ENCODE measurements at places on chromosomes 3 and 15.

DNA sequence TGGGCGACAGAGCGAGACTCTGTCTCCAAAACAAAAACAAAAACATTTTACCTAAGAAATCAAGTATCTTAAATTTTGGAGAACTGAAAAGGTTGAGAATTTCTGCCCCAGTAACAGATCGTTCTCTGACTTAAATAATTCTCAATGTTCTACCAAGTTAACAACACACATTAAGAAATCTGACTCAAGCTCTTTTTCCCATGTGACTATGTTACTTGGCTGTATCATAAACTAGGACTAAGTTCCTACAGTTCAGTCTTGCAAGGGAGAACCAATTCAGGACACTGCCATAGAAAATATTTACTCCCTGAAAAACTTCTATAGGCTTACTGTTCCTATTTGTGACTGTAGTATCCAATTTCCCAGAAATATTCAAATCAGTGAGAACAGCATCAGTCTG, 20.9 kb upstream of the USF3 start:
- DNase-seq = no peak

GRCh38 chr3:58357402-58357801, 24.7 kb downstream of the PXK start:
- no peak for DNase-seq

DNA sequence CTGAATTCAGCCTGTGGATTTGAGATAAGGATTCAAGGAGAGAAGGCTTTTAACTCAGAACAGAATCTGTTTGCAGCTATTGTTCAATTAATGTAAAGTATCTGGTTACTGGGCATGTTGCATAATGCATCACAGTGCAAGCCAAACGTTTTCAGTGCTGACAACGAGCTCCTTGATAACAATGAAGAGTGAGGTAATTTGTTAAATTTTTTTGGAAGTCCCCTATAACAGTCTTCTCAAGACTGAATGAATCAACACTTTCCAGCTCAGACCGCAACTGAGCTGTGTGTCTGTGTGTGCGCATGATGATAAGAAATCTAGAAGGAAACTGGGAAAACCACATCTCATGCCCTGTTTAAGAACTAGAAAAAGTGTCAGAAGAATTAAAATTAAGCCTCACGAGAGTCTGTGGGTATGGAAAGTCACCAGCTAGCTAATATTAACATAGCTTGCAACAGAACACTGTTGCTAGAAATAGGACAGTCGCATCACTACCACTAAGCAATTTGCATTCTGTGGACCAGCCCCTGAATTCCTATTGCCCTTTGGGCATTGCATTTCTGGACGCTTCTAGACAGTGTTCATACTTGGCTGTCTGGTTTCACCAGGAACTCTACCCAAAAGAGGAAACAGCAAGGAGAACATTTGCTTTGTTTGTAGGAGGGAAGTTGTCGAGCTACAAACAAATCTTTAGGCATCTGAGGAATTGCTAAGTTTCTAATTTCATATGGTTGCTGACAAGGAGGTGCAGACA, 43.7 kb upstream of the ATP2C1 start:
- DNase-seq = peak; percentile 53

- DNase-seq = no peak
Measured at GRCh38 chr3:133717424-133717823, 28.8 kb upstream of the TF start.

DNA sequence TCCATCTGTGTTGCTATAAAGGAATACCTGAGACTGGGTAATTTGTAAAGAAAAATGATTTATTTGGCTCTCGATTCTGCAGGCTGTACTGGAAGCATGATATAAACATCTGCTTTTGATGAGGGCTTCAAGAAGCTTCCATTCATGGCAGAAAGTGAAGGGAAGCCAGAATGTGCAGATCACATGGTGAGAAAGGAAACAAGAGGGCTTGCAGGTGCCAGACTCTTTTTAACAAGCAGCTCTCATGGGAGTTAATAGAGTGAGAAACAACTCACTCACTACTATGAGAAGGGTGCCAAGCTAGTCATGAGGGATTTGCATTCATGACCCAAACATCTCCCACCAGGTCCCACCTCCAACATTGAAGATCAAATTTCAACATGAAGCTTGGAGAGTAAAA, 247.2 kb downstream of the ZIC4 start:
- DNase-seq = no peak

GRCh38 chr3:23665741-23666140, 140.0 kb upstream of the UBE2E1 start:
- no peak for DNase-seq

- no peak for DNase-seq
Measured at GRCh38 chr3:188567478-188568195, 413.7 kb downstream of the LPP start.

GRCh38 chr3:106345353-106346027, 476.7 kb upstream of the CBLB start:
- no peak for DNase-seq

DNA sequence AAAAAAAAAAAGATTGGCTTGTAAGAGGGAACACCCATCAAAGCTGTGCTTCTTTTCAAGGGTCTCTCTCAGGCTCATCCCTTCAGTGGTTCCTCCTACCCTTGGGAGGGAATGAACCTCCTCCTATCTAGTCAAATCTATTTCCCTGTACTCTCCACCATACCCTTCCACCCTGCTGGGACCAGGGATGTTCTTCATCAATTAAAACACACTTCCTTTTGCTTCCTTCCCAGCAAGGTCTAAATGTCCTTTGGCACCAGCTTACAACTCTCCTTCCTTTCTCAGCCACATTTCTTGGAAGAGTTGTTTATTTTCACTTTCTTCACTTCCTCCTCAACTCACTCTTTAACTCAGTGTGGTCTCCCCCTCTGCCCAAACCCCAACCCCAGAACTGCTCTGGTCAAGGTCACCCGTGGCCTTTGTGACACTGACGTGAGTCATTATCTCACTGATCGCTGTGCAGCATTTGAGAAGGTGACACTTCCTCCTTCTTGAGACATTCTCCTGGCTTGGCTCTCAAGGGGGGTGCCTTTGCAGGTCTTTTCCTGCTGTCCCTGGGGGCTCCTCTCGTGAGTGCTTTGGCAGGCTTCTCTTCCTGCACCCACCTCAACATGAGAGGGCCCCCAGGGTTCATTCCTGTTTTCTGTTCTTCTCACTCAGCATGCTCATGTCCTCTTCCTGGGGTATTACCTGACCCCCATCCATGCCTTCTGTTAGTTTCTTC, 210.5 kb upstream of the TLE3 start:
- no peak for DNase-seq

GRCh38 chr15:80114114-80114513, 38.7 kb upstream of the FAH start:
- no peak for DNase-seq

GRCh38 chr3:128071771-128072453, 19.7 kb downstream of the SEC61A1 start:
- no peak for DNase-seq

DNA sequence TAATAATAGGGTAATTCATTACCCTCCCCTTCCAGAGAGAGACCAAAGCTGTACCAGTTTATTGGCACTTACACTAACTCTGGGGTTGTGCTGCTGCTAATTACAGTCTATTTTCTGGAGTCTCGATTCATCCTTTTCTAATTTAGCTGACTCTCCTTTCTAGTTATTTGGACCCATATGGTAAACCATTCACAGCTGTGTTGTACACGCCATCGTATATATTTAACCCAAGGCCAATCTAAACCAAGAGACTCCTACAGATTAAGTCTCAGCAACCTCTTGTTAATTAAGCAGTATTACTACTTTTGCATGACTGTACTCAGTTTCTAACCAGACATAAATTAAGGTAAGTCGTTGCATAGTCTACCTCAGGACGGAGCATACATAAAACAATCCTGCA, 22.5 kb downstream of the ANXA2 start:
- DNase-seq = no peak

DNA sequence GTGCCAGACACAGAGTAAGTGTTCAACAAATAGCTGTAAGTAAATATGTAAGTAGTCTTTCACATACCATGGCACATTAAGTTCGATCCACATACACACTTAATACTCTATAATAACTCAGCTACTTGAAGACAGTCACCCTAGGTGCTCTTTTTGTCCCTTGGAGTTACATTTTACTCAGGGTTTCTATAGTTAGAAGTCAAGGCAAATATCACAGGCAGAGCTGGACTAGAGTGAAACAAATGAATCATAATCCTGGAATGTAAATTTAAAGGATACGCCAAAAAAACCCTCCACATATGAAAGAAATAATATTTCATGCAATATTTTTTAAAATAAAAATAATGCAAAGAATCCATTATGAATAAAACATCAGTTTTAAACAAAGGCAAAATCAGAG, 461.8 kb downstream of the MAGI1 start:
- DNase-seq = no peak

DNA sequence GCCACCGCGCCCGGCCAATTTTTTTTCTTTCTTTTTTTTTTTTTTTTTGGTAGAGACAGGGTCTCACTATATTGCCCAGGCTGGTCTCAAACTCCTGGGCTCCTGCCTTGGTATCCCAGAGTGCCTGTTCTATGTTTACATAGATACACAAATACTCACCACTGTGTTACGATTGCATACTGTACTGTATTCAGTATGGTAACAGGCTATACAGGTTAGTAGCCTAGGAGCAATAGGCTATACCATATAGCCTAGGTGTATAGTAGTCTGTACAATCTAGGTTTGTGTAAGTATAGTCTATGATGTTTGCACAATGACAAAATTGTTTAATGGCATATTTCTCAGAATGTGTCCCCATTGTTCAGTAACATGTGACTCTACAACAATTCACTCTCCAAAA, 26.6 kb downstream of the CSTA start:
- DNase-seq = no peak

DNA sequence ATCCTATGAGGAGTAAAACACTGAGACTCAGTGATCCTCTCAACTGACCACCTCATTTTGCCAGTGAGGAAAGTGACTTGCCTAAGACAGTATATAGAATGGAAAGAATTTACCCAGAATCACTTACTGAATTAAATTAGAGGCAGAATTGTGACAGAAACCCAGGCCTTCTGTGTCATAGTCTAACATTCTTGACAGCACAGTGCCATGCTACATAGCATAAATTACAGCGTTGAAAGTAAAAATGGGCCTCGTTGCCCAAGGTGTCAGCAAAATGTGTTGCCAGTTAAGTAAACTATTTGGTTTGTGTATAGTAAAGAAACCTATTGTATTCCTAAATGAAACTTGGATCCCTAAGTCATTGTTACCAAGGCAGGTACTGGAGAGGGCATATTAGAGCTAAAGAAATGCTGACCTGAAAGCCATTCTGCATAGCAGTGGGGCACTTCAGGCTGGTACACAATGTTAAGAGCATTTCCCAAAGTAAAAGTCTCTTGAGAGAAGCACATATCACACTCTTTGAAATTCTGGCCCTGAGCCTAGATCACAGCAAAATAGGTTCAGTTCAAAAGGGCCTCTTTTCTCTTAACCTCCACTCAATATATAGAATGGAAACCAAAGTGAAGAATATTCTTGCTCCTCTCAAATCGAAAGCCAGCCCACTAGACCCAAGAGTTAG, 53.8 kb downstream of the HMG20A start:
- DNase-seq = peak; percentile 44

- DNase-seq = peak; percentile 28
Measured at GRCh38 chr15:85485956-85486567, 105.7 kb downstream of the AKAP13 start.

DNA sequence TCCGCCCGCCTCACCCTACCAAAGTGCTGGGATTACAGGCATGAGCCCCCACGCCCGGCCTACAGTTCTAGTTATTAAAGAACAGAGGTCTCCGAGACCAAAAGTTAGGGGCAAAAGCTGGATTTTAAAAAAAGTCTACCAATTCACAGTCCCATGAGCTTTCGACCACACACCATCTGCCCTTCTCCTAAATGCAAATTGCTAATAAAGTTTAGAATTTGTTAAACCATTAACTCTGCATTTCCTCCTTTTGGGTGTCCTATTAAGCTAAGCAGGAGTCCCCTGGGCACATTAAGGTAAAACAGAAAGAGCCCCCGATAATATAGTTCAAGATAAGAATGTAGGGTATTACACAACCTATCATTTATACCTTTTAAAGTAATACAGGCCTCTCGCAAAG, 322.7 kb downstream of the FOXP1 start:
- no peak for DNase-seq

GRCh38 chr15:95394186-95395067, 936.1 kb upstream of the NR2F2 start:
- DNase-seq = no peak

GRCh38 chr3:178318941-178319816, 217.1 kb upstream of the KCNMB2 start:
- DNase-seq = no peak

GRCh38 chr3:123202451-123202850, 708 bp downstream of the SEC22A start:
- no peak for DNase-seq

DNA sequence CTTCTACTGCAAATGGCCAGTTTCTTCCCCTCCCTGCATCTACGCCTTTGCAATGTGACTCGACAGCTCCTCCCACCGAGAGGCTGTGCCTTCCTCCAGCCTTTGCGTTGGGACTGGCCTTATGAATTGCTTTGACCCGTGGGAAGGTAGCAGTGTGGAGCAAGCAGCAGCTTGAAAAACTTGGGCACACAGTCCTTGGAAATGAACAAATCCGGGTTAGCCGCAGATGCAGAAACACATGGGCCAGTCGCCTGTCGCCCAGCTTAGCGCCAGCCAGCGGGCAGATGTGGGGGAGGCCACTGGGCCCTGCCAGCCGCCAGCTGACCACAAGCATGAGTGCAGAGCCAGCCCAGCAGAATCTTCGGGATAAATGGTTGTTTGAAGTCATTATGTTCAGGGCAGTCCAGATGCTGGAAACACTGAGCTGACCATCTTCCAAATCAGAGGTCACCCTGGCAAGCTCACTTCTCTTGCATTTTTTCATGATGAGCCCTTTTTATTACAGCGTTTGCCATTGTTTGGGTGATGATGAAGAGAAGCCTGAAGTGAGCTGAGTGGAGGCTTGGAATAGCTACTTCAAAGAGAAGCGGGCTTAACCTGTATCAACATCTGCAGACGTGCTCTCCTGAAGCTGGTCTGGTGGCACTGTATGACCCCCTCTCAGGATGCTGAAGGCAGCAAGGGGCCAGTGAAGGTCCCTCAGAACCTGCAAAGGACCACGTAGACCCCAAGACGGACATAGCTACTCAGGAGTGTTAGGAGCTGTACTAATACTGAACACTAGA, 9.8 kb downstream of the SELENOS start:
- no peak for DNase-seq

DNA sequence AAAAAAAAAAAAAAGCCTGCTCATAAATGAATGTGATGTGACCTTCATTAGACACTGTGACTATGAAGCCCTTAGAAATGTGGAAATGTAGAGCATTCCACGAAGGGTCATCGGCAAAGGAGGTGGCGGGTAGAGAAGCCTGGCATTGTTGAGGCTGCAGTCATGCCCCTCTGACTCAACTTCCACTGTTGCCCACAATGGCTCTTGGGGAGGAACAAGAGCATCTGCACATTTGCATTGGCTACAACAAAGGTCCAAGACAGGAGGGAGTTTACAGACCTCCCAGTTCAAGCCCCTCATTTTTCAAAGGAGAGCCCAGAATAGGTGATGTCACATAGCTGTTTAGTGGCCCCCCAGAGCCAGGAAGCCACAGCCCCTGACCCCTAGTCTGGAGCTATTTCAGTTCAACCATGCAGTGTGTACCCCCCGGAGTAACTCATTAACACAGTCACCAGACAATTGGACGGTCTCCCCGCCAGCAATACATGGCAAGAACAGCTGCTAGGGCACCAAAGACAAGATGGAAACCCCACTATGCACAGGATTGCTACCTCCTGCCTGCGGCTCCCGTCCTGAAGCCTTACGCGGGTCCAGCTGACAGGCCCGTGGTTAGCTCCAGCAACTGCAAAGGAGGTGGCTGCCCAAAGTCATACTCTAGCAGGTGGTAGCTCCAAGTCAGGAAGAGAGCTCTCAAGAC, 56.2 kb downstream of the SH3BP5 start:
- no peak for DNase-seq

- peak; percentile 55 for DNase-seq
Measured at GRCh38 chr15:60376677-60377095, 21.1 kb downstream of the ANXA2 start.

Measured in NCI-H1092 (cell line).